ENCODE measurements at places on chromosomes 4 and X.

- no peak for DNase-seq
Measured at GRCh38 chr4:87704001-87704400, 53.9 kb downstream of the DMP1 start.

DNA sequence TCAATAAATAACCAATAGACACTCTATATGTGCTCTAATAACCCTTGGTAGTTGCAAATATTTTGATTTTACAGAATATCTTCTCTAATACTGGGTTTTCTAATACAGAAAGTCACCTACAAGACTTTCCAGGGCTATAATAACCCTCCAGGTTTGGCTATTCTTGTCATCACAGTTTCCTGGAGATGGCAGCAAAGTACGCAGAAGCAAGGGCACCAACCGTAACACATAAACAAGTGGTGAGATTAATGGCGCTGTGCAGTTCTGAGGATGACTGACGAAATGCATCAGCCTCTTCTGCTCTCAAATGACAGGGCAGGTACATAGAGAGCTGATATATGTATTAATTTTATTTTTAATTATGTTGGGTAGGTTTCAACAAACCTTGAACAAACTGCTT lies 122.4 kb downstream of the C4orf33 start:
- peak; percentile 34 for DNase-seq

GRCh38 chr4:10677796-10678497 lies 6.6 kb downstream of the CLNK start:
- DNase-seq = no peak

DNA sequence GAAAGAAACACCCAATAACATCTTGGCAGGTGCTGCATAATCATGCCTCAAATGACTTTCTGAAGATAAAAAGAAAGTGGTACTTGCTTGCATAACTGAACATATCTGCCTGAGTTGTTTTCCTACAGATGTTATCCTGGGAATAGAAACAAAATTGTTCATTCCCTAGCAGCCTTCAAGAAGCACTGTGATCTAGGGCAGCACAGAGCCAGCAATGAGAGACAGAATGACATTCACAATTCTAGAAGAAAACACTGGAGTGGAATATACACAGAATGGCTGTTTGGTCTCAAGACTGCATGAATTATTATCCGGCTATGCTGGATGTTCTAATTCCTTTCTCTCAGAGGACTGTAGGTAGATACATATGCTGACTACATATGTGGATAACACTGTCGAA lies 790.9 kb downstream of the PDHA2 start:
- no peak for DNase-seq

DNA sequence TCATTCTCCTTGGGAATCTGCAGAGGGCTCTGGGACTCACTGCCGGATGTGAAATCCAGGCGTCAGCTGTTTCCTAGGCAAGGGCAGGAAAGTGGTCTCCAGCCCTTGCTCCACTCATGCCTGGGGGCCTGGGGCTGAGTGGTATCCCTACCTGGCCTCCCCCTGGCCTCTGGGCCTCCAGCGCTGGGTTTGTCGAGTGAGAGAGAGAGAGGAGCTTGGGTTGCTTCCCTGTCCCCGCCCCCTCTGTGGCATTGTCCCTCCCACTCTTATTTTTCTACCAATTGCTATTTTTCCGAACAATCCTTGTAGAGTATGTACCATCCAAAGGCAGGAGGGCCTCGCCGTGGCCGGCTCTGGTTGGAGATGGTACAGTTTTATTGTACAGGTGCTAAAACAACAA lies 53.1 kb downstream of the ELF4 start:
- no peak for DNase-seq

GRCh38 chr4:9894644-9895332 lies 113.4 kb downstream of the DRD5 start:
- DNase-seq = no peak

DNA sequence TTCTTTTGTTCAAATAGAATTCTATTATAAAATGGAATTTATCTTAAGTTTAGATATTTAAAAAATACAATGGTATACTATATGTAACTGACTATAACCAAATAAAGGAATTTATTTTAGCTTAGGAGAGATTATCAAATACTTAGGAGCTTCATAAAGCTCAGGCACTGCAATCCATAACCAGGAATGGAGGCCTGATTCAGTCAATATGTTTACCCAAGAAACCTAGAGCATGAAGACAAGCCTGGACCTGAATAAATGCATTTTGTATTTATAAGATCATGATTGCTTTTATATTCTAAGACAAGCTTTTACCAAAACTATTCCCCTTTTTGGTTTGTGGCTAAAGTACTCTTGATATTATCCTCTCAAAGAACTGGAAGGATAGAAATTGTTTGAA lies 742.6 kb downstream of the FAT4 start:
- no peak for DNase-seq

DNA sequence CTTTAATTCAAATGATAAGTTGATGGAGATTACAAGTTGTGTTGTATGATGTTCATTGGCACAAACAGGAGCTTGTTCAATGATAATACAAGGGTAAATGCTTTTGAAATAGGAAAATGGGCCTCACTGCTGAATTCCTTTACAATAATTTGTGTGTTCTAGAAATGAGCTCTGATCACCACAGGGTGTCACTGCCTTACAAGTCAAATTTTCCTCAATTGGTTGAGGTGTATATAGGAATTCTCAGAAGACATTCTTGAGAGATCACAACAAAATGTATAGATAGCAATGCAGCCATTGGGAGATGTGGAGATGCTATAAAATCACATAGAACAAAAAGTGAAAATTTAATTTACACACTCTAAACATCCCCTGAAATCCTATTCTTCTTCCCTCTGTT lies 49.6 kb downstream of the KLF8 start:
- no peak for DNase-seq

DNA sequence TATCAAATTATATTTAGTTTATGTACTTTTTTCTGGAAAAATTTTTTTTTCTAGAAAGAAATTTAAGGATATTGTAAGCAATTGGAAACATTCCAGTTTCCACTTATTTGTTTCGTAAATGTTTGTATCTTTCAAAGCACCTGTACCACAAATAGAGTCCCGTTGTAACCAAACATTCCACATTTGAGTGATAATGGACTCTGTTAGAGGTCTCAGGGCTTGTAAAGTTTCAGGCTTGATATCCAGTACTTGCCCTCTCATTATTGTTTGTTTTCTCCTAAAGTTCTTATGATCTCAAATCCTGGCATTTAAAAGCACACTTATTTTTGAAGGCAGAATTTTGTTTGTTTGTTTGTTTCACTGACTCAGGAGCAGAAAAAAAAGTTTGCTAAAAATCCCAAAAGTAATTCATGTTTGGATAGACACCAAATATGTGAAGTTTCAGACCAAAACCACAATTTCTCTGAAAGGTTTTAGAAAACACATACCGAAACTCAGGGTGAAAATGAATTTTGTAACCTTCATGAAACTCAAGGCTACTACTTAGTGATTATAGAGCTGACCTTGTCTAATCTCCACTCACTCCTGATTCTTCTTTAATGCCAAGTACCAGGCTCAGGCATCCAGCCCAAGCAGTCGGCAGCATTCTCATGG lies 5.7 kb upstream of the TMEM192 start:
- no peak for DNase-seq

DNA sequence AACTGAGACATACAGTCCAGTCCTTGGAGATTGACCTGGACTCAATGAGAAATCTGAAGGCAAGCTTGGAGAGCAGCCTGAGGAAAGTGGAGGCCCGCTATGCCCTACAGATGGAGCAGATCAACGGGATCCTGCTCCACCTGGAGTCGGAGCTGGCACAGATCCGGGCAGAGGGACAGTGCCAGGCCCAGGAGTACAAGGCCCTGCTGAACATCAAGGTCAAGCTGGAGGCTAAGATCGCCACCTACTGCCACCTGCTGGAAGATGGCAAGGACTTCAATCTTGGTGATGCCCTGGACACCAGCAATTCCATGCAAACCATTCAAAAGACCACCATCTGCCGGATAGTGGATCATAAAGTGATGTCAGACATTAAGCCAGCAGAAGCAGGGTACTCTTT lies 20.4 kb upstream of the FRMPD3 start:
- no peak for DNase-seq

DNA sequence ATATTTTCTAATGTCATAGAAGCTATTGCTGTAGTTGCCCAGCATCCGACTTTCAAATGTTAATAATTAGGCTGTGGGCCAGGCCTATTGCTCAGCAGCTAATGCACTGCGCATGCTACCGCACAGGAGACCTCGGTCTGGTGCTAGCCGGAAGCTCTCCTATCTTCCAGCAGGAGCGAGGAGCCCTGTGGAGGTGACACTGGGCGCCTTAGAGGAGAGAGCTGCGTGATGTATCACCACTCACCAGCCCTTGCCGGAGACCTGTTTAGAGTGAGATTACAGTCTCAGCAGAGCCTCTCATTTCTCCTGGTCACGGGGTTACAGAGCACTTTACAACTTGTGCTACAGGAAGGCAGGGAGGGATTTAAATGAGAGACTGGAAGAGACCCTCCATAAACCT lies 31.1 kb upstream of the MID1IP1 start:
- DNase-seq = no peak

DNA sequence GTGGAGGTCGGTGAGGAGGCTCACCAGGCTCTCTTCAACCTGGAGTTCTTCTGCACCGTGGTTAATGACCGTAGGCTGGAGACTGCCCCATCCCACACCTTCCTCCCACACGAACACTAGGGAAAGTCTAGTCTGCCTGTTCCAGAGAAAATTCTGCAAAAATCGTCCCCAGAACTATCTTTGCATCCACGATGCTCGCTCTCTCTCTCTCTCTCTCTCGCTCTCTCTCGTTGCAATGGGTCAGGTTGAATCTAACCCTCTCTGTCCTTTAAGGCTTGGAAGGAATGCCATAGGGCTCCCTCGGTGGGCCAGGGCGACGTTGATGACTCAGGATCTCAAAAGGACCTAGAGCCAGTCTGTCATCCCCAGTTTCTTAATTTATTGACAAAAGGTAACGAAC lies 111.4 kb downstream of the DCTD start:
- no peak for DNase-seq

DNA sequence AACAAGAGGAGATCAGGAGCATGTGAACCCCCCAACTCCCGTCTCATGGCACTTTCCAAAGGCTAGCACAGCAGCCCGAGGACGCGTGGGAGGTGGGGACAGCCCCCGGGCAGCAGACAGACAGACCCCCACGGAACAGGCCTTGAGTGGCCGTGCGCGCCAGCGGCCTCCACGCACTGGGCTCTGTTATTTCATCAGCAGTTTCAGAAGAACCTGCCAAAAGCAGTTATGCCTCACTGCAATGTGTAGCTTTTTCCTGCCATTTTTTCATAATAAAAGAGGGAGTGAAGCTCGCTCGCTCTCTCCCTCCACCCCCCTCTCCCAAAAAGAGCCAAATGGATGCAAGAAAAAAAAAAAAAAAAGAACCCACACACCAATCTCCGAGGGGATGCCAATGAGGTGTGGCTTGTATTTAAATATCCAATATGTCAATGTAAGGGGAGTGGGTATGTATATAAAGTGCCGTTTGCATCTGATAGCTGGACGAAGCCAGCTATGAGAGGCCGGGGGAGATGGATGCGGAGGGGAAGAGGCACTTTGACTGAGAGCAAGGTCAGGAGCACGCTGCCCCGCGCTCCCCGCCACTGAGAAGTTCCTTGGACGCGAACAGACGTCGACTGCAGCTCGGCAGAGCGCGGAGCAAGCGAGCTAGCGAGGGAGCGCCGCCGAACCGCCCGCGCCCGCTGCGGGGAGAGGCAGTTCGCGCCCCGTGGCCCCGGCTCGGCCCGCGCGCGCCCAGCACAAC lies at the start of gene FGF16:
Gene FGF16, plus strand, starts transcription at position 482 of the 745 bp plus-strand sequence. CDS start 286 bp downstream, outside the sequence.
- no peak for DNase-seq

GRCh38 chr4:173669460-173670179 lies 139.6 kb upstream of the HAND2 start:
- DNase-seq = no peak

- DNase-seq = no peak
Measured at GRCh38 chr4:54727346-54727745, 69.6 kb downstream of the KIT start.

- no peak for DNase-seq
Measured at GRCh38 chr4:3286335-3287175, 6.3 kb upstream of the RGS12 start.

GRCh38 chr4:74631988-74632387 lies 162.3 kb downstream of the BTC start:
- DNase-seq = no peak

- DNase-seq = no peak
Measured at GRCh38 chrX:134718966-134719317, 60.7 kb upstream of the PLAC1 start.
